Stimulated activated CD4-positive, alpha-beta T cell treated with anti-CD3 and anti-CD28 coated beads, Interleukin-1b, Interleukin-23, amount 100 ng/mL, for 4 hours (primary cell): ENCODE measurements at places on chromosomes 6 and 20.
A peak's percentile ranks its signal among the peaks of the same experiment; 100 is the strongest.

GRCh38 chr20:825710-826421 is 7.6 kb upstream of the FAM110A start:
- no peak for DNase-seq

GRCh38 chr6:147055821-147056392 is 148.3 kb upstream of the STXBP5 start:
- DNase-seq, result no peak

DNA sequence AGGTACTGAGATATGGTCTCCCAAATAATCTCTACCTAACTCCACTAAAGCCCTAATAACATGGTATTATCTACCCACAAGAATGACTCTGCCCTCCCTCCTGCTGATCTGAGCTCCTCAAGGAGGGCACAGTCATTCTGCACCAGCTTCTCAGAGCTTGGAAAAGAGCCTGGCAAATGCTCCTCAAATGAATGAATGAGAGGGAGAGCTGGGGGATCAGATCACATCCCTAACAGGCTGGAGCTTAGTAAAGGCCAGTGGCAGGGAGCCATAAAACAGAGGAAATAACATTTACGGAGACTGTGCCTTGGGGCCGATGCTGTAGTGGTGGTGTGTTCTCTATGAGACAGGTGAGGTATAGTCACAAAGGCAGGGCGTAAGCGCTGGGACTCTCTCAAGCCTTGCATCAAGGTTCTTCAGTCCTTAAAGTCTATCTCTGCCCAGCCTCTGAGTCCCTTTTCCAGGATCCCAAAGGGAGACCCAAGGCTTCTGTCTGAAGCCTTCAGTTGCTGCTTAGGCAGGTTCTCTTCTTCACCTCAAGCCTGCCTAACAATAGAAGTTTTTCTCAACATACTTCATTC is 7.2 kb upstream of the NNAT start:
- DNase-seq, result no peak

DNA sequence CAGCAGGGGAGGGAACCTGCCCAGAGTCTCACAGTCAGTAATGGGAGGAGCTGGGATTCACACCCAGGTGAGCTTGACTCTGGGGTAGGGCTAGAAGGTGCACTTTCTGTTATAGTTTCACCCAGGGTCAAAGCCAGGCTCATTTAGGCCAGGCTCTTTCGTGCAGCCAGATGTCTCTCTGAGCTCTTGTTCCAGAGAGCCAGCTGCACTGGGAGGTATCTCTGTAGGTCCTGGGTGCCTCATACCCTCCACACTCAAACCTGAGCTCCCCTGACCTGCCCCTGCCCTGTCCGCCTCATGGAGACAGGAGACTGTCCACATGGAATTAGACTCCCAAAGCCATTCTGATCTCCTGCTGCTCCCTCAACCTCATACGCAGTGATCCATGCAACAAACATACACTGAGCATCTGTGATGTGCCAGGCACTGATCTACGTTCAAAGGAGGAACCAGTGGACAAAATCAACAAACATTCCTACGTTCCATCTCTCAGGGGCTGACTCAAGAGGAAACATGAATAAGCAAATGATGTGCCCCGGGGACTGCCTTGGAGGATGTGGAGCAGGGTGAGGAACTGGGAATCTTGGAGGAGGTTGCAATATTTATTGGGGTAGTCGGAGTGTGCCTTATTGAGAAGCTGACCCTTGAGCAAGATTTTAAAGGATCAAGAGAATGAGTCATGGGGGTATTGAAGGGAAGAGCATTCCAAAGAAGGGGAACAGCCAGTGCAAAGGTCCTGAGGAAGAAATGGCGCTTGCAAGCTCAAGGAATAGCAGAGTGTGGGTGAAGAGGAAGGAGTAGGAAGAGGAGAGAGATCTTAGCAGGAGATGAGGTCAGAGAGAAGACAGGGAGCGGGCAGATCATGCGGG is 71.3 kb upstream of the TOX2 start:
- DNase-seq, result no peak

DNA sequence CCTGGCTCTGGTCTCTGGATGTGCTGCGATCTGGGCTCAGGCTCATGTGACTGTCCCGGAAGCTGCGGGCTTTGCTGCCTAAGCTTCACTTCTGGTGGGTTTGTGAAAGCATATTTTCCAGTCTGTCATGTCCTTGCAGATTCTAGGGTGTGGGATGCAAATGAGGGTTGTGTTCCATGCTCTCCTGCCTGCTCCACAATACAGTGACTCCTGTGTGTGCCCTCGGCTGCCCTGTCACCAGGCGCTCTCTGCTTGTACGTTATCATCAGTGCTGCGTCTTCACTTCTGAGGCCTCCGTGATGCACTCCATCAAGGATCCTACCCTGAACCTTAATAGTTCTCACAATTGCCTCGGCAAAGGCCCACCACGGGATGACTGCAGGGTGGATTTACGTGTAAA is 84.2 kb downstream of the TTLL2 start:
- DNase-seq, result no peak

DNA sequence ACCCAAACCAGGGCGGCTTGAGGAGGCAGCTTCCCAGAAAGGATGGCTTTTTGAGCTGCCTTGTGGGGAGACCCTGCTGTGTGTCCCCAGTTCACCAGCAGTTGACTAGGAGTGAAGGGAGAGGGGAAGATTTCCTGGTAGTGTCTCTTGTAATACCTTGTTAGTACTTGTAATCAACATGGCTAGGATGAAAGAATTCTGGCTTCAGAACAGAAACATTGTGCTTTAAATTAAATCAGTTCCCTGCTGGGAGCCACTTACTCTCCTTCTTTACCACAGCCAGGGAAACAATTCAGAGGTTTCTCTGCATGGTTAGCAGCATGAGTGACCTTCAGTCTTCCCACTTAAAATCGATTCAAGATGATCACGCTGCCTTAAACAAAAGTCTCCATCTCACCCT is 525.4 kb upstream of the ID4 start:
- no peak for DNase-seq

DNA sequence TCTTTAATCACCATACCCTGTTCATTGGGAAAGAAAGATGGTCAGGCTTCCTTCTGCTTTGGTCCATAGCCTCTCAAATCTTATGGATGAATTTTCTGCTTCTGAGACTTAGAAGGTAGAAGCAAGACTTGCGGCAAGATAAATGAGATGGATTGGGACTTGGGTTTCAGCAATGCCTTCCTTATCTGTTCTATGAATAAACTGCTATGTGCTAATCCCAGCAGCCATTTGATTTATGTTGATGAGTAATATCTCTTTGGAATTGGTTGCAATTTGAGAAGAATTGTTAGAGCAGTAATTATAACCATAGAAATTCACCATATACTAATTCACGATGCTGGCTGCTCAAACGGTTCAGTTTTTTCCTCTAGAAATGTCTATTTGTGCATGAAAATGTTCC is 48.3 kb downstream of the TXLNB start:
- no peak for DNase-seq

DNA sequence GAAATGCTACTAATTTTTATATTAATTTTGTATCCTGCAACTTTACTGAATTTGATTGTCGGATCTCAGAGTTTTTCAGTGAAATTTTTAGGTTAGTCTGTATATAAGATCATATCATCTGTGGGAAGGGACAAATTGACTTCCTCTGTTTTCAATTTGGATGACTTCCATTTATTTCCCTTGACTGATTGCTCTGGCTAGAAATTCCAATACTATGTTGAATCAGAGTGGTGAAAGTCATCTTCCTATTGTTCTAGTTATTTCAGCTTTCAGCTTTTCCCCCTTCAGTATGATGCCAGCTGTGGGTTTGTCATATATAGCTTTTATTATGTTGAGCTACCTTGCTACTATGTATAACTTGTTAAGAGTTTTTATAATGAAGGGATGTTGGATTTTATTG is 771.2 kb downstream of the KIF16B start:
- DNase-seq, result no peak

- no peak for DNase-seq
These were observed at the start of gene CLVS2 for GRCh38 chr6:122995921-122996793. CLVS2 (plus strand) TSS chr6:122996235; CDS start chr6:122997778, 1,543 bp downstream.

DNA sequence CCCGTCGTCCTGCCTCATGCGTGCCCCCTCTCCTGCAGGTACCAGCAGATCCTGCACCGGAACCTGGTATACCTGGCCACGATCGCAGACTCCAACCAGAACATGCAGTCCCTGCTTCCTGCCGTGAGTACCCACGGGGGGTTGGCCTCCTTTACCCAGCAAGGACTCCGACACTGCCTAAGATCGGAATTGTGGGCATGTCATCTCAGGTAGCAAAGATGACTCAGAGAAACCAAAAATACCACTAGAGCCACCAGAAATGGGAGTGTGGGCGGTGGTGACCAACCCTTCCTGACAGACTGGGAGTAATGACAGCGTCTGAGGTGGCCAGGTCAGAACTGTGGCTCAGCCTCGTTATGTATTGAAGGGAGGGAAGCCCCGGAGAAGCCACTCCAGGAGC is 16.3 kb downstream of the SS18L1 start:
- no peak for DNase-seq

- no peak for DNase-seq
These were observed 12.1 kb downstream of the VAPB start for GRCh38 chr20:58401162-58401561.

- no peak for DNase-seq
These were observed 195.0 kb upstream of the MAN1A1 start for GRCh38 chr6:119544325-119545175.

GRCh38 chr6:81145506-81145905 is 607.0 kb downstream of the TENT5A start:
- no peak for DNase-seq

DNA sequence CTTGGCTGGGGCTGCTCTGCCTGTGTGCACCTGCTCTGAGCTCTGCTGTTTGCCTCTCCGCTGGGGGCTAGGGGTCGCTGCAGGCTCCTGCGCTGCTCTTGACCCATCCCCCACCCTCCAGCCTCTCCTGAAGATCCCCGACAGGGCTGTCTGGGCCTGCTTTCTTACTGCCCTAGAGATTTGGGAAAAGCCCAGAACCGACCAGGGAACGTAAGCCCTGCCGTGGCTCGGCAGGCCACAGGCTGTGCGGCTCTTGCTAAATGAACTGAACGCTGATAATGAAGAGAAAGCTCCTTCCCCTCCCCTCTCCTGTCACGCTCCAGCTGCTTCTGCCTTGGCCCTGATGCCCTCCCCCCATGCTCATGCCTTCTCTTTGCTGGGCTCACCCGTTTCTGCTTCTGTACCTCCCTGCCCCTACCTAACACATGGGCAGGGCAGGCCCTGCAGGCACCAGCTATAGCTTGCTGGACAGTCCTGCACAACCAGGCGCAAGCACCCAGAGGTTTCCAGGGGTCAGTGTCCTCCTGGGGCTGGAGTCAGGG is 32.0 kb upstream of the PCMTD2 start:
- no peak for DNase-seq

GRCh38 chr20:57770852-57771720 is 61.3 kb upstream of the PMEPA1 start:
- DNase-seq, result no peak

DNA sequence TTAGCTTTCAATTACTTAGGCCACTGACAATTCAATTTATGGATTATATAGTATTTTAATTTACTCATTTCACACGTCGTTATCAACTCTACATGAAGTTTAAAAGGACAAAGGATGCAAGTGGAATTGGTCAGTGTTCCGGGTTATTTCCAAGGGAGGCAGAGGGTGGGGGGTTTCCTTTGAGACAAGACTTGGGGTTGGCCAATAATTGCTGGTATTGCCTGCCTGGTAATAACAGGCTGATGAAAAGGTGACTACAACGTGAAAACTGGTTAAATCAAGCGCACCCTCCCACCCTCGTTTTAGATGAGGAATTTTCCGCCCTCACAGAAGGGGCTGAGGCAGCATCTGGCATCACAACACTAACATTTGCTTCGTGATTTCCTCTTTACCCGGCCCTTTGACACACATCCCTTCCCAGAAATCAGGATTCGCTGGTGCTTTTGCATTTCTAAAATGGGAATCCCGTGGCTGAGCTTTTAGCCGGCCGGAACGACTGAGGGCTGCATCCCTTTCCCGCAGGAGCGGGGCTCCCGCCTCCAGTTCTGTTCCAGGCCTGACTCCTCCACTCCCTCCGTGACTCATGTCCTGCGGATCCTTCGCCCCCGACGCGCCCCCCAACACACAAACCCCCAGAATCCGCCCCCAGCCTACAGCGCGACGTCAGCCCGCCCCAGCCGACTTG is 999 bp upstream of the PIM1 start:
- peak; percentile 32 for DNase-seq

DNA sequence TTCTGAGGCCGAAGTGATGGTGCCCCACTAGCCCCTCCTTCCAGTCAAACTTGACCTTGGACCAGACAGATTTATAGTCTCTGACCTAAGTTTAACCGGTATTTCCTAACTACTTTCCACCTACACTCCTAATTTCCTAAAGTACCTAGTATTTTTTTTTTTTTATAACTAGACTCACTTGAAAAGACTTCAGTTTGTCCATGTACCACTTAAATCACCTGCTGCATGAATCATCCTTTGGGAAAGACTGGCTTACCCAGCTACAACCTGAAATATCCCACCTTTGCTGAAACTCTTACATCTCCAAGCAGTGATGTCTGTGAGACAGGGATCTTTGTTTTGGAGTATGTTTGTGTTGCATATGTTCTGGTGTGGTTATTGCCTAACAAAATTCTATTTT is 71.1 kb downstream of the ZDHHC14 start:
- no peak for DNase-seq

- no peak for DNase-seq
These were observed 28.4 kb downstream of the DPPA5 start for GRCh38 chr6:73325656-73326055.

GRCh38 chr6:36660771-36661471 is 17.6 kb upstream of the CDKN1A start:
- DNase-seq, result no peak

DNA sequence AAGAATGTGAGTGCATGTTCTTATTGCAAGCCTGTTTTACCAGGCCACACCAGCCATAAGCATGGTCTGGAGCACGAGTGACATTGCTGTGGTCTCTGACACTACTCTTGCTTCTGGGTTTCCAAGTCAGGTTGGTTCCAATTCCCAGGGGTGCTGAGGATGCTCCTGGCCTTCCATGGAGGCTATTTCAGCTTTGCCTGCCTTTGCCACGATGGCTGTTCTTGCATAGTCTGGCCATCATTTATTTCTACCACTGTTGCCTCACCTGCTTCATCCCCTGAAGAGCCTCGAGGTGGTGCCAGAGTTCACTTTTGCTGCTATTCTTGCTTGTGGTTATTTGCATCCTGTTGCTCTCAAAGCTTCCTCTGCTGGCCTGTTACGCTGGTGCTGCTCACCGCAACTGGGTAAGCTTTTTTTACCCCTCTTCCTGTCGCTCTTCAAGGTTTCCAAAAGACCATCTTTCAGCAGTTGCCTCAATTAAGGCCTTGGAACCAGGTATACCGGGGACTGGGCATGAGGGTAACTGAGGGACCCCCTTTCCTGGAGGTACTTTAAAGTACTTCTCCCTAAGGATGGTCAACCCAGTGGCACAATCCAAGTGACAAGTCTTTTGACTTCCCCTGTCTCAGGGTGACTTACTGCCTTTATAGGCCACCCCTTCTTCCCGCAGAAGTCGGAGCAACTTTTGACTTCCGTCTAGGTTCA is 64.5 kb downstream of the AKAP7 start:
- no peak for DNase-seq

GRCh38 chr6:51108563-51109234 is 290.0 kb downstream of the TFAP2B start:
- no peak for DNase-seq
